ENCODE measurements at places on chromosomes 7 and 10.
A peak's percentile ranks its signal among the peaks of the same experiment; 100 is the strongest.

DNA sequence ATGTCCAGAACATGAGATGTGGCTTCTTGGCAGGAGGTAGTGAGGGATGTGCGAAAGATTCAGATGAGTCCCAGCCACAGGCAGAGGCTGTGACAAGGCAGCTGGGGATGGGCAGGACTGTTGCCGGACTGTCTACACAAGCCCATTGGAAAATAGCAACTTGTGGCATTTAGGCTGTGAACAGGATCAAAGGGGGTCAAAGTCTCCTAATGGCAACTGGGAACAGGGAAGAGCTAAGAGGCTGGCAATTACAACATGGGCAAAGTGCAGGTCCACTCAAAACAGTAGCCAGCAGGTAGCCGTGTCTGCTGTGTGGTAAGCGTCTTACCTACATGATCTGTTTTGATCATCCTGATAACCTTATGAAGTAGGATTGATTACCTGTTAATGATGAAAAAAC is 254.2 kb upstream of the ZNF32 start:
- no peak for DNase-seq

DNA sequence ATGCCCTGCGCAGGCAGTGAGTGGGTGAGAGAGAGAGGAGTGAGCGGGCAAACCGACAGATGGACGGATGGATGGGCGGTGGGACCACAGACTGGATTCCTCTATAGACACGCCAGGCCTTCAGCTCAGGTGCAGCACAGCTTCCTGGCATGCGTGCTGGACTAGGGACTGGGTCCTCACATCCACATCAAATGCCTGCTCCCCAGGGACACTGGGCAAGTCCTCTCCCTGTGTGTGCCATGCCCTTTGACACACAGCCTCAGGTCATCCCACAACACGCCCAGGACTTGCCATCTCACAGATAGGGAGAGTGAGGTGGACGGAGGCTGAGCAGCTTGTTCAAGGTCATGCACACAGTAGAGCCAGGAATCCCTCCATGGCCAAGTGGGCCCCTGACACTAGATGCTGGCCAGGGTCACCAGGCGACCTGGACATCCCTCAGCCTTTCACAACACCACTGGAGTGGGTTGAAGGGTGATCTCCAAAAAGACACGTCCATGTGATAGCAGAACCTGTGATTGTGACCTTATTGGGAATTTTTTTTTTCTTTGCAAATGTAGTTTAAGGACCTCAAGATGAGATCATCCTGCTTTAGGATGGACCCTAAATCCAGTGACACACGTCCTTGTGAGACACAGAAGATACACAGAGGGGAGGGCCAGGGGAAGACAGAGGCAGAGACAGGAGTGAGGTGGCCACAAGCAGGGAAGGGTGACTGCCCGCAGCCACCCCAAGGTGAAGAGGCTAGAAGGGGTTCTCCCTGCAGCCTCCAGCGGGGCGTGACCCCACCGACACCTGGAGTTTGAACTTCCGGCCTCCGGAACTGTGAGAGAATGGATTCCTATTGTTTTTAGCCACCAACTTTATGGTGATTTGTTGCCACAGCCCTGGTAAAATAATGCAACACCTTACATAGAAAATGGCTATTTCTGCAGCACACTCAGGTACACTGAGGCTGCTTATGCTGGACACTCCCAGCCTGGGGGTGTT is 155.0 kb upstream of the CHST15 start:
- DNase-seq: no peak

- peak; percentile 41 for DNase-seq
Measured at GRCh38 chr7:149773446-149774236, at the start of gene ZNF467. ZNF467 (minus strand) TSS chr7:149773588; CDS start chr7:149771032, 2,556 bp downstream.

- no peak for DNase-seq
Measured at GRCh38 chr7:5607951-5608656, 173.4 kb downstream of the RNF216 start.

DNA sequence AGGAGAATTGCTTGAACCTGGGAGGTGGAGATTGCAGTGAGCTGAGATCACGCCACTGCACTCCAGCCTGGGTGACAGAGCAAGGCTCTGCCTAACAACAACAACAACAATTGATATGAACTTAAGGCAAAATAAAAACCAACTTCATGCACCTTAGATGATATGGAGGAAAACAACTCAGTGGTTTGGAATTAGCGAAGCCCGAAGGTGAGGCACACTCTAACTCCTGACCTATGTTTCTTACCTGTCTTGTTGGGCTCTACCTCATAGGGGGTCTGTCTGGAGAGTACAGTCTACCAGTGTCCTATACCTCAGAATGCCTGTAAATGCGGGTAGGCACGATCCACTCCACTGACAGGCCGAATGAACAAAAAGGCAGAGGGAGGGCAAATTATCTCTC is 24.3 kb upstream of the COBL start:
- no peak for DNase-seq

DNA sequence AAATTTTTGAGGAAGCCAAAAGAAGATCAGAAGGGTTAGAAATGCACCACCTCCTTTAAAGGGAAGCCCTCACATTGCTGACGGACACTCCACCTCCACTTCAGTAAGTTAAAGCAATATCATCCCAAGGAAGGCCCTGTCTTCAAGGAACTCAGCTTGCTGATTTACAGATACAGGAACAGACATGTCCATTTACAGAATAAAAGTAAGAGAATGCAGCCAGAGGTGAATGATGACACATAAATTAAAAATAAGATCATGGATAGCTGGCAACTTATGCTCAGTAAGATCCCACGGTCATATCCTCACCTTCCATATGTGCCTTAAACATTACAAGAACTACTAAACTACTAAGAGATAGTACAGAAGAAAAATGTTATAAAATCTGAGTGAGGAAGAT is 20.4 kb downstream of the GRB10 start:
- no peak for DNase-seq

DNA sequence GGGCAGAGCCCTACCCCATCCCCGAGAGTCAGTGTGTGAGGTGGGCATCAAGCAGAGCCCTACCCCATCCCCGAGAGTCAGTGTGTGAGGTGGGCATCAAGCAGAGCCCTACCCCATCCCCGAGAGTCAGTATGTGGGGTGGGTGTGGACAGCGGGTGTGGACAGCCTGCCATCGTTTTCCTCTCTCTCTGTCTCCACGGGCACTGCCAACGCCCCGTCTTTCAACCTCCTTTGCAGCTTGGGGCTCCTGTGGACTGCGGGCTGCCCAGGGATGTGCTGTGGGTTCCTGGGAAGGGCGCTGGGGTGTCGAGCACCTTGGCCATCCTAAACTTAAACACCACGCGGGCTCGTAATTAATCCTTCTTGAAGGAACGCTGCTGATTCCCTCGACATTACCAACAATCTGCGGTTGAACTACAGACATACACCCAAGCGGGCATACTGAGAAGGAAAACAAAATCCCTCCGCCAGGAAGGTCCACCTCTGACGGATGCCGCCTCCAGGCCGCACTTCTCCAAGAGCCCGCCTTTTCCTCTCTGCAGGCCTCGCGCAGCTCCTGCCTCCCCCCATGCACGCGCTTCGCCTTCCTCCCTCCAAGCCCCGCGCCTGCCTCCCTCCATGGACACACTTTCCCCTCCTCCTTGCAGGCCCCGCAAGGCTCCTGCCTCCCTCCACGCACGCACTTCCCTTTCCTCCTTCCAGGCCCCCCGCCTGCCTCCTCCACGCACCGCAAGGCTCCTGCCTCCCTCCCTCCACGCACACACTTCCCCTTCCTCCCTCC is 65.1 kb downstream of the ADARB2 start:
- DNase-seq: no peak

DNA sequence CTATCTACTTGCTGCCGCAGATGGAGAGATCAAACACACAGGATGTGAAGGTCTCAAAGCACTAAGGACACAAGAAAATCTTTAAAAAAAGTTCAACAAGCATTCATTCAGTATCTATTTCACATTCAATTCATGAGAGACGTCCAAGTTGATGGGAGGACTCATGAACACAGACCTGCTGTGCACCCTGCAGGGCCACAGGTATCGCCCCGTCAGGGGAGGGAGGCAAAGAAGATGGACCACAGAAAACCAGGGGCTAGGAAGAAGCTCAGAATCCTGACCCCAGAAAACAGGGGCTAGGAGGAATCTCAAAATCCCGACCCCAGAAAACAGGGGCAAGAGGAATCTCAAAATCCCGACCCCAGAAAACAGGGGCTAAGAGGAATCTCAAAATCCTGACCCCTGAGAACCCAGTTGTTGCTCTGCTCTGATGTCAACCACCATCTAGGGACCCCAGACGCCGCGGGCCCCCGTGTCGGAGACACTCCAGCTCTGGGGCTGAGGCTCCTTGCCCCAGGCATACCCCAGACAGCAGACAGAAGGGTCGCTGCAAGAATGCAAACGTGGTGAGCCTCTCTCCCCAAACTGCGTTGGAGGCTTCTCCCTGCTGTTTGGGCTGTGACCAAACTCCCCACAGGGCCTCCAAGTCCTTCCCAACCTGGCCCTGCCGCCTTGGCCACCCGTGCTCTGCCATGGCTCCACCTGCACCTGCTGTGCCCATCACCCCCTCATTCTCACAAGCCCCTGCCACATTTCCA is 197.6 kb downstream of the DIP2C start:
- DNase-seq: no peak

- DNase-seq: no peak
Measured at GRCh38 chr10:110405380-110405779, 92.3 kb upstream of the DUSP5 start.

- no peak for DNase-seq
Measured at GRCh38 chr10:49599546-49599945, 10.6 kb upstream of the SLC18A3 start.

GRCh38 chr7:14233868-14234369 is 244.5 kb upstream of the ETV1 start:
- no peak for DNase-seq

- no peak for DNase-seq
Measured at GRCh38 chr7:115505136-115505535, 525.4 kb downstream of the TFEC start.

Measured in activated naive CD8-positive, alpha-beta T cell treated with anti-CD3 and anti-CD28 coated beads, Interleukin-2, amount 10 ng/mL, durations not matched to agents 7 days and 5 days (primary cell).